ENCODE measurements at places on chromosomes 3 and 15.

GRCh38 chr15:74799255-74799855 lies 13.3 kb upstream of the LMAN1L start:
- DNase-seq: no peak

DNA sequence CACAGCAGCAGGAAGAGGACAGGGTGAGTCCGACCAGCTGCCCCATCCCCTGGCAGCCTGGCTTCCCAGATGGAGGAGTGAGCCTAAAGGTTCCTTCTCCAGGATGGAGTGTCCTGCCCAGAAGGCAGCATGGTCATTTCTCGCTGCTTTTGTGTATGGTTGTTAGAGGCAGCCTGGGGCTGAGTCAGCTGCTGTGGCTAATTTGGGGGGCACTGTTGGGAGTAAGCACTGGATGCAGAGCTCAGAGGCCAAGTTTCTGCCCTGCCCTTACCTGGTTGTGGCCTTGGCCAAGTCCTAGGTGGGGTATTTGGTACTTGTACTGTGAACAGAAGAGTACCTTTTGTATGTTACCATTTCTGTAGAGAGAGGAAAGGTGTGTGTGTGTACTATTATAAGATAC lies 78.6 kb downstream of the ADAMTS7 start:
- DNase-seq: no peak

- DNase-seq: no peak
These were observed 48.6 kb downstream of the GAP43 start for GRCh38 chr3:115671761-115672455.

- DNase-seq: no peak
These were observed 27.2 kb upstream of the MUC20 start for GRCh38 chr3:195693428-195694216.

- no peak for DNase-seq
These were observed 47.6 kb downstream of the PSMD6 start for GRCh38 chr3:63975723-63976122.

- no peak for DNase-seq
These were observed 87.5 kb downstream of the RPL39L start for GRCh38 chr3:187051724-187052366.

DNA sequence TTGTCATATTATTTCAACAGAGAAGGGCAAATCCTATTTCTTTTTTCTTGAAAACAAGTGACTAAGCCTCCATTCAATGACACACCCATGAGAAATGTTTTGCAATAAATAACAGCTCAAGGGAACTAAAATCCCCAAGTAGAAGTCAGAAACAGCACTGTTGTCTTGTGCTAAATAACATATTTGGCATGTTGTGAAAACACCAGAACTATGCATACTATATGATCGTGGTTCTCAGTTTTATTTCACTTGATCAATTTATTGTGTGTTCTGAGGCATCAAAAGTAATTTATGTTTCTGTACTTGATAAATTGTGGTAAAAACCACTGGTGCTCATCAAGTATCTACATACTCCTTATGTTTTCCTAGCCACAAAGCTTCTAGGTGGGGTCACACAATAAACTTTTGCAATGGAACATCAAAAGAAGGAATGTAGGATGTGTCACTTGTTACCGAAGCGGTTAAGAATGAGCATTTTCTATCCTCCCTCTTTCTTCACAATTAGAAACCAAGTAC lies 691.7 kb upstream of the CBLB start:
- no peak for DNase-seq

DNA sequence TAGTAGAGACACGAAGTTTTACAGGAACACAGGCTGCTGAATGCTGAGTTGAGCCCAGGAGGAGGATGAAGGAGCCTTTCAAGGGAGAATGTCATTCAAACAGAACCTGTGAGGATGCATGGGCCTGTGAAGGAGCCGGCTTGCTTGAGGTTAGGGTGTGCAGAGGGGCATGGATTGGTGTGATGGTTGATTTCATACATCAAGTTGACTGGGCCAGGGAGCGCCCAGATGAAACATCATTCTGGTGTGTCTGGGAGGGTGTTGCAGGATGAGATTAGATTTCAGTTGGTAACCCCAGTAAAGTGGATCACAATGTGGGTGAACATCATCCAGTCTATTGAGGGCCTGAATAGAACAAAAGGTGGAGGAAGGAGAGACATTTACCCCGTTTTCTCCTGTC lies 243.6 kb downstream of the EDEM1 start:
- no peak for DNase-seq

- no peak for DNase-seq
These were observed 10.3 kb downstream of the GPR87 start for GRCh38 chr3:151306168-151306810.

DNA sequence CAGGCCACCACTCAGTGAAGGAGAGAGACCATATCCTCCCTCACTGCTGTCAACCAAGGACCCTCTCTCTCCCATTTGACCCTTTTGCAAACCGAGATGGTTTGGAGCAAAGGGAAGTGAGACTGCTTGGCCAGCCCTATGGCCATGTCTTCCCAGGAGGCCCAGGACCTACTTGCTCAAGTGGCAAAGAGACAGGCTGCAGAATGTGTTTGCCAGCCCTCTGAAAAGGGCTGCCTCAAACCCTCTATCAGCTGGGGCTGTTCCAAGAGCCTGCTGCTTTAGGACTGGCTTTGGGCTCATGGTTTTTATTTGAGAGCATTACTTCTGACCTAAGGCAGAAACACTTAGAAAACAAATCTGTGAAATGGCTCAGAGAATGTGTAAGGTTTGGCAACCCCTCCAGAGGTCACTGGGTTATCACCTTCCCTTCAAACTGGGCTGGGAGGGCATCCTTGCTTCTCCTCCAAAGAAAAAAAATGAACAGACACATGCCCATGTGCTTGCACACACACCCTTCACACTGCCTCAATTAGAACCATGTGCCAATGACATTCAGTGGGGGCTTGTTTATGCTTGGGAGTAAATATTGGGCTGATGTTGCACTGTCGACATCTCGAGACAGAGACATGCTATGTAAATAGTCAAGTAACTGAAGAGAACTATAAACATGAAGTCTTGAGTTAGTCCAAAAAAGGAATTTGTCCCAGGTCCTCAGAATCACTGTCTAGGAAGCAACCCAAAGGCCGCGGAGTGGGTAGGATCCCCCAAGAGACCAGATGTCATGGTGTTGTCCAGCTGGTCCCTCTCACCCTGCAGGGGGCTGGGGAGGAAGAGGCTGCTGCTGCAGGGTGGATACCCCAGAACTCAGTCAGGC lies 49.8 kb upstream of the CTDSPL start:
- no peak for DNase-seq

DNA sequence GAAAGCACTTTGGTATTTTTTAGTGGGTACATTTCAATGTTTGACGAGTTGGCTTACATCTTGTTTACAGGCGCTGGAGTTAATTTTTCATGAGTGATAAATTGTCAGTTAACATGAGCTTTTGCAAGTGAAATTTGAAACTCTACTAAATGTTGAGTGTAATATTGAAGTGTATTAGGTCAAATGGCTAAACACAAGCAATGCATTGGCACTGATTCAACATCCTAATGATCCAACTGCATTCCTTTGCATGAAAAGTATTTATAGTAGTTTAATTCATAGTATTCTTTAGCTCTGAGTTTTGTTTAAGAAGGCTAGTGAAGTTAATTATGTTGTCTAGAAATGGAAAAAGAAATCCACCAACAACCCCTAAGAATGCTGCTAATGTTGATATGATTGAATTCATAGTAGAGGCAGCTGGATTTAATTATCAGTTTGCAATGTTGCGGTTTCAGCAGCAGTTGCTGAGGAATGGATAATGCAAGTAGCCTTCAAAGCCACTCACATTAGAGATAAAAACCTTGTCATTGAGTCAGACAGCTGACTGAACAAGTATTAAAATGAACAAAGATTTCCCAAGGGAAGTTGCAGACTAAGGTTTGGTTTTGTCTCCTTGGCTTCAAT lies 245.6 kb upstream of the GOLIM4 start:
- DNase-seq: no peak

GRCh38 chr3:61927332-61927731 lies 366.0 kb downstream of the PTPRG start:
- peak; percentile 55 for DNase-seq

- no peak for DNase-seq
These were observed 168.8 kb upstream of the FEZF2 start for GRCh38 chr3:62542185-62542584.

DNA sequence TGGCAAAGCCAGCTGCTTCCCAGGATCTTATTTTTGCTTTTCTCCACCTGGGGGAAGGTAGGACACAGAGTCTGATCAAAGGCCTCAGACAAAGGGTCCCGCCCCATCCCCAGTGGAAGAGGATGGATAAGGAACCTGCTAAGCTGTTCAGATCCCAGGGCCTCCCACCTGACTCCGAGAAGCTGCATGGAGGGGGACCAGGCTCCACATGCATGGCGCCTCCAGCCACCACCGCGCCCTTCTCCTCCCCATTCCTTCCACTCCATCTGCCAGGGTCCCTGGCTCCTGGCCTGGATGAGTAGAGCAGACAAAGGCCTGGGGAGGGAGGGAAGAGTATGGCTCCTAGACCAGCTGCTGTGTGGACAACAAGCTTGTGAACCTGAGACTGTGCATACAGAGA lies 20.0 kb upstream of the CRABP1 start:
- DNase-seq: no peak

GRCh38 chr3:29513236-29513635 lies 232.4 kb downstream of the RBMS3 start:
- no peak for DNase-seq

- no peak for DNase-seq
These were observed 37.5 kb downstream of the SEMA5B start for GRCh38 chr3:122989856-122990575.

DNA sequence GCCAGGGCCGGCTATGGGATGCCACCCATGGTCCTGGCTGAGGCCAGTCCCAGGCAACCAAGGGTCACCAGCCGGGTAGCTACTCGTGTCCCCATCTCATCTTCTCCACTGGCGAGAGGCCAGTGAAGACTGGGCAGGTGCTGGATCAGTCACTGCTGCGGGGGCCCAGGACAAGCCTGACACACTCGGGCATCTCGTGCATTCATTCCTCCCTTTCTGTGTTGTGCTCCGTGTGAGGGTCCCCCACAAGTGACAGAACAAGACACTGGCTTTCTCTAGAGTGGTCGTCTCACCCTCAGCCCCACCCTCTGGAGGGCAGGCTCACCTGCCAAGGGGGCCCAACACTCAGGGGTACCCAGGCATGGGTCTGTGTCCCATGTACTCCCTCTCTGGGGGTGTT lies 48.4 kb downstream of the ROPN1B start:
- no peak for DNase-seq

GRCh38 chr3:45690336-45691035 lies 1.3 kb downstream of the SACM1L start:
- DNase-seq: no peak

DNA sequence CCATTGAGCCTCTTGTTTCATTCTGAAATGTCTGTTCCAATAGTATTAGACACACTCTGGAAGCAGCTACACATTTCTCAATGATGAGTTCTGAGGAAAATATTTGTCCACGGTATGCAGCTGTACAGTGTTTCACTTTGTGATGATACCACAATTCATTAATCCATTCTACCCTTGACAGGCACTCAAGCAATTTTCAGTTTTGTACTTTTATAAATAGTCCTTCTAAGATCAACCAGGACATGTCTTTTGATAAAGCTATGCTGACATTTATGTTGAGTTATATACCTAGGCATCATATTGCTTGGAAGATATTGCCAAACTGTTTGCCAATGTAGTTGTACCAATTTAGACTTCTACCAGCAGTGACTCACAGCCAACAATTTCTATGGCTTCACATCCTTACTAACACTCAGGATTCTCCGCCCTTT lies 165.1 kb upstream of the COL8A1 start:
- DNase-seq: no peak

DNA sequence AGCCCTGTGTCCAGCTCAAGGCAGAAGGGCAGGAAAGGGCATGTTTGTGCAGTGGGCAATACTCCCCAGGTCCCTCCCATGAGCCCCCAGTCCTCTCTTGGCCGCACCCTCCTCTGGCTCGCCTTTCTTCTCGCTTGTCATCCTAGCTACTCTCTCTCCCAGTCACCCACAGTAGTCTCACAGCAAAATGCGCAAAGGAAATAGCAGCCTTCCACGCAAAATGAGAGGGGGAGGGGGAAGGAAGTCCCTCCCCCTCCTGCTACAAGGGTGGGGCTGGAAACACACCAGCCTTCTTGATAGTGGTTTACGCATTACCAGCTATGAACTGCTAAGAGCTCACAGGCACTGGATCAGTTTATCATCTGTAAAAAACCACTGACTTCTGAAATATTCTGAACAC lies 83.8 kb downstream of the GADL1 start:
- peak; percentile 35 for DNase-seq

DNA sequence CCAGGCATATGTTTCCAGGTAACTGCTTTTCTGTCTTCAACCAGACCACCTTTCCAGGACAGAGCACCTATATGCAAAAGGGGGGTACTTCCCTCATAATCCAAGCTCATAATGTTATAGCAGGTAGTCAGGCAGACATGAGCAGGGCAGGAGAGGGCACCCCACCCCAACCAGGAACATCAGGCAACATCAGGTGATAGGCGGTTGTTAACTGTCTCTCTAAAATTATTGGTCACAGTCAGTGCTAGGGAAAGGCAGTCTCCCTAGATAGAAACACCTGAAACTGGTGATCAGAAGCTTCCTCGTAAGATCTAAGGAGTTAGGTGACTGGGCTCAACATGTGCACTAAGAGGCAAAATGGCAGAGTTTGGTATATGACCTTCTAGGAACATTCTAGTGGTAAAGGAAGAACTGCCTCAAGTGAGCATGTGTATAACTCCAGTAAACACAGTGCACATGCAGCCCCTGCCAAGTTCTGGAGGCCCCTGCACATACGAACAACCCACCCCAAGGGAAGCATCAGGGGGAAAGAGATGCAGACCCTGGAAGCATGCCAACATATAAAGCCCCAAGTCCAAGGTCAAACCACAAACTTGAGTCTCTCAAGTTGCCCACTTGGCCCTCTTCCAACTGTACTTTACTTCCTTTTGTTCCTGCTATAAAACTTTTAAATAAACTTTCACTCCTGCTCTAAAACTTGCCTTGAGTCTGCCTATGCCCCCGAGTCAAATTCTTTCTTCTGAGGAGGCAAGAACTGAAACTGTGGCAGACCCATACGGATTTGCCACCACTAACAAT lies 270.9 kb downstream of the ULK4 start:
- DNase-seq: peak; percentile 46

DNA sequence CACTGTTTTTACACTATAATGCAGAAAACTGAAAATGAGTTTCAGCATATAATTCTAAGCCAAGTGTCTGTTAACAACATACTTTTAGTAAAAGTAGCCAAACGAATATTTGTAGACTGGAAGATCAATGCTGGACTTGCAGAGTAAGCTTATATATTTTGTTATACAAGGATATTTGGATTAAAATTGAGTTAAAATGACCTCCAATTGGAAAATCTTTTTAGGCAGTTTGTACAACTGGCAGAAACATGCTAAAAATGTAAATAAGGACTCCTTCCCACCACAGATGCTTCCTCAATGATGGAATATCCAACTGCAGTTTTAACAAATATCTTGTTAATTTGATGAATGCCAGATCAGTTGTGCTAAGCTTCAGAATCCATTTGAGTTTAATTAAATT lies 25.3 kb downstream of the ZBBX start:
- DNase-seq: no peak

All from DND-41 (cell line).